Ascending aorta (tissue), 2 donors: ENCODE measurements at places on chromosomes 6 and 20.

- no peaks in the 10 kb centered on the region for H3K36me3 ChIP-seq
- H3K27ac ChIP-seq = no peak overlapping the region
- H3K27me3 ChIP-seq = no peaks in the 10 kb centered on the region
Measured at GRCh38 chr6:159646733-159647132, 46.3 kb downstream of the SOD2 start.

DNA sequence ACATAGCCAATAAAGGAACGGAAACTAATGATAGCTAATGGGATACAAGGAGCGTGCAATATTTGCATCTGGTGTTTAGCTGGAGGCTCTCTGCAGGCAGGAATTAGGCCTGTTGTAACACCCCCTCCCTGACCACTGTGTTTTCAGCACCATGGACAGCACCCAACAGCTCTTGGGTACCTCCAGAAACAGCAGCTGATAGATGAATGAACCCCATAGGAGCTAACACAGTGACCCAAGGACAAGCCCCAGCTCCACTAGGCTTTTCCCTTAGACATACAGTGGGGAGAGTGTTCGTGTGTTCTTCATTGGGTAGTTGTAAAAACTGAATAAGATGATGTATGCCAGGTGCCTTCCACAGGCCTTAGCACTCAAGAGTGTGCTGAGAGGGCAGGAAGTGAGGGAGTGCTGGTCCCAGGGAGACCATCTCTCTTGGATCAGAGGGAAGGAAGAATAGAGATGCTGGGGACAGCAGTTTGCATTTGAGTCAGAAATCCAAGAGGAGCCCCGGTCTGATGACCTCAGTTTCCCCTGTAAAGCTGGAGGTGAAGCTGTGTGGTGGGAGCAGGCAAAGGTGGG is 161.3 kb downstream of the PHACTR3 start:
- H3K4me3 ChIP-seq = no peak overlapping the region
- H3K27me3 ChIP-seq = no peaks in the 10 kb centered on the region
- DNase-seq = no peak
- no peak overlapping the region for H3K27ac ChIP-seq

DNA sequence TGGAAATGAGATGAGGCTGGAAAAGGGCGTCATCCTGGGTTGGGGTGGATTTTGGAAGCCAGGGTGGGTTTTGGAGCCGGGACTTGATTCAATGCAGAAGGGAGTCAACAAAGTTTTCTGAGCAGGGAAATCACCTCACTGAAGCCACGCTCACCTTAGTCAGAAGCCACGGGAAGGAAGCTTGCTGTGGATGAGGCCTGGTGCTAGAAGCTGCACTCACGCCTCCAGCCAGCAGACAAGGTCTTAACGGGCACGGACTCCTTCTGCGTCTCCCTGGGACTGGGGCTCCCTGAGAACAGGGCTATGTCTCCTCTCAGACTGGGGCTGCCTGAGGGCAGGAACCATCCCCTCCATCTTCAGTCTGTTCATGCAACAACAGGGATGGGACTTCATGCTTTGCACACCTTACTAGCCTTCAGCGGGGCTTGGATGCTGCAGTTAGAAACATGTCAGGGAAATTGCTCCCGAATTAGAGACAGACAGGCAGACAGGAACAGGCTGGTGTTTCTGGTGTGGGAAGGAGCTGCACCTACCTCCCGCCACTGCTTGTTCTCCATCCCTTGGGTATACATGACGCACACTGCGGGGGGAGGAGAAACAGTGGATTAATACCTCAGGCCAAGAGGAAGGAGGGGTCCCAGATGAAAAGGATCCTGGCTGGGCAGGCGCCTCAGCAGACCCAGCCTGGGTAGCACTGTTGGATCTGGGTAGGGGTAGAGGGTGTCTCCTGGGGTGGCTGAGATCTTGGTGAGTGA is 17.5 kb downstream of the CPNE5 start:
- no peak for DNase-seq
- H3K27me3 ChIP-seq = no peaks in the 10 kb centered on the region
- no peak overlapping the region for H3K4me3 ChIP-seq
- H3K36me3 ChIP-seq = no peaks in the 10 kb centered on the region

DNA sequence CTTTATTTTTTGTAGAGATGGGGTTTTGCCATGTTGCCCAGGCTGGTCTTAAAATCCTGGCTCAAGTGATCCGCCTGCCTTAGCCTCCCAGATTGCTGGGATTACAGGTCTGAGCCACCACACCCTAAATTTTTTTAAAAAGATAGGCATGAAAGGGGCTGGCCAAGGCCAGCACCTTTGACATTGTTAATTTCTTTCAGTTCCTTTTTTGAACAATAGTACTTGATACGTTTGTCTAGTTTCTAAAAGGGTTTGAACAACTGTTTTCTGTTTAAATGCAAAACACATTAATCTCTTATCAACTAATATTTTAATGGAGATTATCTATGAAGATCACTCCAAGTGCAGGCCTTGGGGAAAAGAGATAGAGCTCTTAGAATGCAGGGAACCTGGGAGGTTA is 37.6 kb upstream of the PTPRK start:
- H3K4me3 ChIP-seq = no peak overlapping the region
- H3K36me3 ChIP-seq = no peaks in the 10 kb centered on the region
- no peak overlapping the region for H3K27ac ChIP-seq
- no peaks in the 10 kb centered on the region for H3K4me1 ChIP-seq
- no peak for DNase-seq

DNA sequence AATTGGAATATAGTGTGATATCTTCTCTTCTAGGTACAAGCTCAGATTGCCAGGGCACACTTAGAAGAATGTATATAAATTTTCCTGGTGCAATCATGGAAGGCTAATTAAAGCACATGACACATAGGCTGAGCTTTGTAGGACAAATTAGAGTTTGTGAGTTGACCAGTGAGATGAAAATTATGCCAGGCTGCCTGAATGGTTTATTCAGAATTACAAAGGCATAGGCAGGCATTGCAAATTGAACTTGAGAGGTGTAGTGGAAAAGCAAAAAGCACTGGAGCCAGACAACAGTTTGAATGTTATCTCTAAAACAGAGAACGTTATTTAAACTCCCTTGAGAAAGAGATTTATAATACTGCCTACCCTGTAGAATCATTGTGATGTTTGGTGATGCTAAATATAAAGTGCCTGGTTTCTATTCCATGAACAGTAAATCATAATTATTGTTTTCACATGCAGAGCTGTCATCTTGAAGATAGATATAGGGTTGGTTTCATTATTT is 712.1 kb downstream of the TBC1D32 start:
- H3K36me3 ChIP-seq = no peaks in the 10 kb centered on the region
- H3K27me3 ChIP-seq = no peaks in the 10 kb centered on the region
- DNase-seq = no peak
- H3K4me3 ChIP-seq = no peak overlapping the region

GRCh38 chr6:149271348-149272340 is 45.9 kb upstream of the TAB2 start:
- H3K4me3 ChIP-seq = no peak overlapping the region
- no peak overlapping the region for H3K27ac ChIP-seq
- H3K4me1 ChIP-seq = no peaks in the 10 kb centered on the region
- no peak for DNase-seq

DNA sequence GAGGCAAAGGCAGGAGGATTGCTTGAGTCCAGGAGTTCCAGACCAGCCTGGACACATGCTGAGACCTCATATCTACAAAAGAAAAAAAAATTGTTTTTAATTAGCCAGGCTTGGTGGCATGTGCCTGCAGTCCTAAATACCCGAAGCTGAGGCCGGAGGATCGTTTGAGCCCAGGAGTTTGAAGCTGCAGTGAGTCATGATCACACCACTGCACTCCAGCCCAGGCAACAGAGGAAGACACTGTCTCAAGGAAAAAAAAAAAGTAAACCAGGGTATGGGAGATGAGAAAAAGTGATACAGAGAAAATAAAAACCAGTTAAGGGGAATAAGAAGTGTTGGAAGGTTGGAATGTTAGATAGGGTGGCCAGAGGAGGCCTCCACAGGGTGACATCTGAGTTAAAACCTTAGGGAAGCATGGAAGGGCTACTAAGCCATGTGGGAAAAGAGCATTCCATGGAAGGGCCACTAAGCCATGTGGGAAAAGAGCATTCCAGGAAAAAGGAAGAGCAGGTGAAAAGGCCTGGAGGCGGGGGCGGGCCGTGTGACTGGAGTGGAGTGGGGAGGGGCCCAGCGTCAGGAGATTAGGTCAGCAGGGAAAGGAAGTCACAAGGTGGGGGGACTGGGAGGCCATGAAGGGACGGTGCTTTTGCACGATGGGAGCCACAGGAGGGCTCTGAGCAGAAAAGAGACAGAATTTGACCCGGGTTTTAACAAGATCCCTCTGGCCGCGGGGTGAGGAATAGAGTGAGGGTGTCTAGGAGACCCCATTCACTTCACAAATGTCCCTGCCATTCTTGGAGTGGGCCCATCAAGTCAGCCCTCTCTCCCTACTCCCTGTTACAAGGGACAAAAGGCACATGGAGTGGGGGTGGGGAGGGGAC is 18.3 kb downstream of the CPNE5 start:
- no peak overlapping the region for H3K4me3 ChIP-seq
- H3K36me3 ChIP-seq = no peaks in the 10 kb centered on the region
- H3K4me1 ChIP-seq = no peaks in the 10 kb centered on the region
- no peaks in the 10 kb centered on the region for H3K27me3 ChIP-seq

DNA sequence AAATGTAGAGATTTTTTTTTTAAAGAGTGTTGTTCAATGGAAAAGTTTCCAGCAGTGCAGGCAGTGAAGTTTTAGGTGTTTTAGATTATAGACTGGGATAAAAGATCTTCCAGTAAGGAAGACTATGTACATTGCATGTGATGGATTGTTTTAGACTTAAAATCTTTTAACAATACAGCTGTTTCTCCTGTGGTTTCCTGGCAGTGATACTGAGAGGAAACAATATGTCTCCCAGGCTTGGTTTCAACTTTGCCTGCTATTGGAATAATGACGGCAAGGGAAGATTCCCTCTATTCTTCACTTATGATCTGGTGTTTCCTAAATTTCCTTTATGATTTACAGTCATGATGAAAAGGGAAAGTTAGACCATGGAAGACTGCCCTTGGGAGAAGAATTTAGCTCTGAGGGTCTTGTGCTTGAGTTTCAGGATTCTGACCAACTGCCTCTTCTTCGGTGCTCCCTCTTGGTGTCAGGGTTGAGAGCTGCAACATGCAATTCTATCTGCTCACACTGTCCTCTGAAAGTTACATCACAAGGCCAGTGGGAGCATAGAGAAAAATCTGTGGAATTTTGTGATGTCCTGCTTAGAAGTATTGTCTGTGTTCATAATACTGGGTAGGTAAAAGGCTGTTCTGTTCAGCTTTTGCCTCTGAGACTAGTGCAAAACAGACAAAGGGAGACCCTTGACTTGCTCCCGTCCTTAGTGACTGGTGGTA is 262.8 kb upstream of the MAN1A1 start:
- no peaks in the 10 kb centered on the region for H3K27me3 ChIP-seq
- no peaks in the 10 kb centered on the region for H3K36me3 ChIP-seq
- DNase-seq = no peak
- no peaks in the 10 kb centered on the region for H3K4me1 ChIP-seq
- H3K4me3 ChIP-seq = no peak overlapping the region

GRCh38 chr6:47042275-47042791 is at the start of gene ADGRF1:
TSS of gene ADGRF1 (minus strand) at chr6:47042332. CDS start at chr6:47029061, 13,271 bp downstream.
- no peak within 1 kb of the TSS for H3K27ac ChIP-seq
- H3K4me1 ChIP-seq = no peaks in the 10 kb centered on the region
- no peaks in the 10 kb centered on the region for H3K27me3 ChIP-seq
- H3K36me3 ChIP-seq = no peaks in the 10 kb centered on the region

- H3K36me3 ChIP-seq = no peaks in the 10 kb centered on the region
- no peak overlapping the region for H3K27ac ChIP-seq
- no peak for DNase-seq
- no peaks in the 10 kb centered on the region for H3K27me3 ChIP-seq
- no peak overlapping the region for H3K4me3 ChIP-seq
- no peaks in the 10 kb centered on the region for H3K4me1 ChIP-seq
Measured at GRCh38 chr6:165814679-165815078, 151.6 kb upstream of the PDE10A start.

GRCh38 chr6:45697605-45698004 is 318.1 kb downstream of the CLIC5 start:
- H3K36me3 ChIP-seq = no peaks in the 10 kb centered on the region
- DNase-seq = no peak
- H3K27me3 ChIP-seq = no peaks in the 10 kb centered on the region
- no peaks in the 10 kb centered on the region for H3K4me1 ChIP-seq
- no peak overlapping the region for H3K4me3 ChIP-seq
- no peak overlapping the region for H3K27ac ChIP-seq

- no peak overlapping the region for H3K4me3 ChIP-seq
- no peaks in the 10 kb centered on the region for H3K4me1 ChIP-seq
- DNase-seq = no peak
- no peaks in the 10 kb centered on the region for H3K36me3 ChIP-seq
Measured at GRCh38 chr6:1062786-1063545, 248.9 kb upstream of the FOXQ1 start.

- DNase-seq = no peak
- H3K4me3 ChIP-seq = no peak overlapping the region
- H3K27me3 ChIP-seq = no peaks in the 10 kb centered on the region
Measured at GRCh38 chr20:12171923-12172524, 254.3 kb downstream of the BTBD3 start.

GRCh38 chr20:53582574-53583351 is 10.9 kb downstream of the ZNF217 start:
- peaks cover 11% of the 10 kb centered on the region for H3K36me3 ChIP-seq
- no peak overlapping the region for H3K4me3 ChIP-seq
- DNase-seq = no peak
- peaks cover 10% of the 10 kb centered on the region for H3K4me1 ChIP-seq
